Smooth muscle cell of the brain vasculature (primary cell): ENCODE measurements at places on chromosomes 4 and X.
A peak's percentile ranks its signal among the peaks of the same experiment; 100 is the strongest.

DNA sequence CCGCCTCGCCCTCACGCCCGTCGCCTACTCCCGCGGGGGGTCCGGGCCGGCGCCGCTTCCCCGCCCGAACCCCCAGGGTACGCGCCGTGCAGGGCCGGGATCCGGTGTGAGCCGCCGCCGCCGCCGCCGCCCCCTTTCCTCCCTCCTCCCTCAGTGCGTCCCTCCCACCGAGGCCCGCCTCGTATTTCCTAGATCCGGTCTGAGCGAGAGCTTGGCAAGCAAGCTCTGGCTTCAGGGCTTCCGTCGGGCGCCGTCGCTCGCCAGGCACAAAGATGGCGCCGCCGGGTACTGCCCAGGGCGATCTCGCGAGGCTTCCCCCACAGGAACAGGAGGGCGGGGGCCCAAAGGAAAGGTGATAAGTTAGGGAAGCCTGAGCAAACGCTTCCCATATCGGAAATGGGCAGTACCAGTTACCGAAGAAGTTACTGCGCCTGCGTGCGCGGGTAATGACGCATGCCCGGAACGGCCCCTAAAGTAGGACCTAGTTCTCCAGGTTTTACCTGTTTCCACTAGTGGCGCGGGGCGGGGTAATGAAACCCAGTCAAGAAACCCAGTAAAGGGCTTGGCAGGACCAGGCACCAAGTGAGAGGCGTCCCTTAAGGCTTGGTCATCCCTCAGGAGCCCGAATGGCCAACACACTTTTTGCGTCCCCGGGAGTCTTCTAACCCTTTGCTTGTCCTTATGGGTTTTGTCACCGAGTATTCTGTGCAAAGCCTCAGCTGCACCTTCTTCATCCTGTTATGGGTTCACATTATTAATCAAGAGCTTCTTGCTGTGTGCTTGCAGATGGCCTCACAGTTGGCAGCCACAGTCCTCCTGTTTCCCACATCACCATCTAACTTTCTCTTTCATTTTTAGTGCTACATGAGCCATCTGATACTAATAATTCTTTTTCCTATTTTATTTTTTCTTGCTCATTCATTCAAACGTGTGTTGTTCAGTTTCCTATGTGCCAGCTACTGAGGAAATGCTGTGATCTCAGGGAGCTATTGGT is at the start of gene TAB3:
Gene TAB3 (minus strand): TSS at position 108 of the 994 bp plus-strand sequence. CDS start 29,666 bp downstream, outside the sequence.
- DNase-seq = peak; percentile 86

DNA sequence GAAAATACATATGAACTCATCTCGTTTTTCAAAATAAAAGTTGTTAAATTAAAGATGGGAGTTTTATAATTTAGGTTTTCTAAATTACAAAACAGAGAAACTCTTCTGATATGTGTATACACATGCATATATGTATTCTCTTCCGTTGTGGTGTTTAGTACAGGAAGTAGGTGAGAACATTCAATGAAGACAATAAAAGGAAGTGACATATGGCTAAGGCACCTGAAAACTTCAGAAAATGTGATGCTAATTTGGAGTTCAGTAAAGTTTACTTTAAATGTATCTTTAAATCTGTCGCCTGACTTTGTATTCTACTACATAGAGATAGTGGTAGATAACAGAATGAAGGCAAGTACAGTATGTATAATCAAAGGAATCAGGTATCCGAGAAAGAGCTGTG is 33.5 kb upstream of the ITM2A start:
- DNase-seq = no peak

- no peak for DNase-seq
Measured at GRCh38 chr4:24260923-24261564, 323.3 kb downstream of the DHX15 start.

DNA sequence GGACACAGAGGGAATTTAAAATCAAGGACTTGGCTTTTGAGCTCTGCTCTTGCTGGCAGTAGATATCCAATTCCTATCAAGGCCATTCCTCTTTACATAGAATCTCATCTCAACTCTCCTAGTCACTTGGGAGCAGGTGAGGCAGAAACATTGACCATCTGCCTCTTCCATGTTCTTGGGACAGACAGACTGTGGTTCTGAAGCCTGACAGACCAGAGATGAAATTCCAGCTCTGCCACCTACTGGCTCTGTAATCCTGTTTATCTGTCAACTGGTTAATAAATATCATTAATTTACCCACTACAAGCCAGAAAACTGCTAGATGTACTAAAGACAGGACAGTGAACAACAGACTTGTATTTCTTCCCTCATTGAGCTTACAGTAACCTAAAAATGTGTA is 300.8 kb downstream of the ADGRL3 start:
- no peak for DNase-seq

DNA sequence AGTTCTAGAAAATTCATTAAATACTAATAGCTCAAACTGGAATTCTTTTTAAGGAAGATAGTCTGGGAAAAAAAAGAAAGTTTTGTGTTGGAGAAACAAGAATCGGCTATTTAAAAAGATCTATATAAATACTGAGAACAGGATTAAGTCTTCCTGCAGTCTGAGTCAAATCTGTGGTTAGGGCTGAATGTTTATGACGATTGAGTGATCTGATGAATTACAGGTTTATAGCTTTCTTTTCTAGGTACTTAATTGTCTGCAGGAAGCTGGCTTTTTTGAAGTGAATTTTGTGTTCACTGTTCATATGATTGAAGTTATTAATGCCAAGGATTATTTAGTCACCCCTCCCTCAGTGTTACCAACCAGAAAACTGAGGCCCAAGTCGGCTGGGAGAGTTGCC is 42.2 kb downstream of the TLL1 start:
- no peak for DNase-seq

DNA sequence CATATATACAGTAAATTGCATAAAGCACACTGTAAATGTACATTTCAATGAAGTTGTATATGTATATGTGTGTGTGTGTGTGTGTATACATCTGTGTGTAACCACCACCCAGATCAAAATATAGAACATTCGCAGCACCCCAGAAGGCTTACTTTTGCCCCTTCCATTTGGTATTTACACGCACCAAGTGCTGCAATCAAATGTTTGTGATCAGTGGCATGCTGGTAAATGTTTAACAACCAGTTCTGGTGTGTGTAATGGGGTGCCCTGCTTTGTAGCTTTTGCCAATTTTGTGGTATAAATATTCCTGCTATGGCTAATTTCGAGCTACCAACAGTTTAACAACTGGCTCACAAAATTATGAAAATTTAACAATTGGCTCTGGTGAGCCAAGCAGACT is 101.3 kb downstream of the RTL5 start:
- no peak for DNase-seq

GRCh38 chrX:3653111-3653510 is 60.3 kb downstream of the PRKX start:
- no peak for DNase-seq
